ENCODE measurements at places on chromosomes 12 and 14.

DNA sequence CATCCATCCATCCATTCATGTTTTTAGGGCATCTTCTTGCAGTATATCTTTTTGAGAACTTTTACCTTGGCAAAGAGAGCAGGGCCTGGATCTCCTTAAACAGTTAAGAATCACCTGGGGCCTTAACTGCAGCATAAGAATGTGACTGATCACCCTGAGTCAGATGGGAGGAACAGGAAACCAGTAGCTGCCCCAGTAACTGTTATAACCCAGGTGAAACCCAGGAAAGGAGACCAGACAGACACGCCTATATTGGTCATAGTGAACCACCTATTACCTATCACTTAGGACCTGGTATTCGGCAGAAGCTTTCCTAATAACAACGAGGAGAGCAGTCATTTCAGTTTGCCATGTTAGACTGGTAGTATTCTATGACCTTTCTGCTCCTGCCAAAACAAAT, 43.4 kb upstream of the NR2C1 start:
- no peak for DNase-seq

- DNase-seq: no peak
Observed at GRCh38 chr14:64238631-64239030, 55.5 kb downstream of the ESR2 start.

- DNase-seq: no peak
Observed at GRCh38 chr12:97164936-97165335, 257.9 kb downstream of the NEDD1 start.

GRCh38 chr12:123882161-123882705, 90.4 kb downstream of the CCDC92 start:
- no peak for DNase-seq

- DNase-seq: no peak
Observed at GRCh38 chr14:102539544-102540314, 30.2 kb upstream of the ANKRD9 start.

- no peak for DNase-seq
Observed at GRCh38 chr12:43104494-43104893, 447.5 kb downstream of the ADAMTS20 start.

GRCh38 chr12:56029666-56030293, 8.9 kb downstream of the IKZF4 start:
- no peak for DNase-seq

DNA sequence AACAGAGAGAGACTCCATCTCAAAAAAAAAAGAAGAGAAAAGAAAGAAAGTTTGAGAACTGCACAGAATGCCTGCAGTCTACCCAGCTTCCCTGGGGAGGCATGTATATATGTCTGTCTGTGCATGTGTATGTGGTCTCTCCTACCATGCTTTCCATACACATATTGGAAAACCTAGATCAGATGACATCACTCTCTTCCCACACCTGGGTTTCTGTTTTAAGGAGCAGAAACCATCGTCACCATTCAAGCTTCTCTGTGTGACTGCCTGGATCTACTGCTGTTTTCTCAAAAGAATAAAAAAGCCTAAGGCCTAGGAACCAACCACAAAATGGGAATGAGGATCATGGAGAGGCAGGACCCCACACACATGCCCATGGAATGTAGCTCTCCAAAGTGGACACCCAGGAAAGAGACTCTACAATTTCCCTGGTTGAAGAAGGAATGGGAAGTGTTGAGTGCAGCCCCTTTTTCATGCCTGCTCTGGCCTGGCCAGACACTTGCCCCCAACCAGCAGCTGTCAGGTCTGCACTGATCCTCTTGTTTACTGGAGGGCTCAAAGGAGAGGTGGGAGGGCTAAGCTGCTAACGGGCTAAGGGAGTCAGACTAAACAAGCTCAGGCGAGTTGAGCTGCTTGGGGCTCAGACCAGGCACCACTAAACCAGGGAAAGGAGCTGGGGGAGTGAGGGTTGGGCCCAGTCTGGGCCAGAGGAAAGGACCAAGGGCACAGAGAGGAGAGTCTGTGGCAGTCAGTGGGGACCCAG, 7.7 kb upstream of the PCK2 start:
- DNase-seq: no peak

DNA sequence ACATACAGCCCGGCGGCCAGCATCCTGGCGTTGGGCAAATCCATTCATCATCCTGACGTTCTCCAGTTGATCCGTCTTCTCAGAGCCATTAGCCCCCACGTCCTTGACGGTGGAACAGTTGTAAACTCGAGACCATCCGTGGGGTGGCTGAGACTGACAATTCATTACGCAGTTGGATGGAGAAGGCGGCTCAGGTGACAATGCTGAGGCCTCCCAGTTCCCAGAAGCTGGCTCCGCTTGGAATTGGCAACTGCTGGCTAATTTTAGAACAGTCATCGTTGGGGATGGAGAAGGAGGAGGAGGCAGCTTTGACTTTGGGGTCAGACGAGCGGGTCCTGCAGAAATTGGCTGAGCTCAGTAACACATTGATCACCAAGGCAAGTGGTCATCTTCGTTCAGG, 186.5 kb downstream of the PHETA1 start:
- DNase-seq: no peak

DNA sequence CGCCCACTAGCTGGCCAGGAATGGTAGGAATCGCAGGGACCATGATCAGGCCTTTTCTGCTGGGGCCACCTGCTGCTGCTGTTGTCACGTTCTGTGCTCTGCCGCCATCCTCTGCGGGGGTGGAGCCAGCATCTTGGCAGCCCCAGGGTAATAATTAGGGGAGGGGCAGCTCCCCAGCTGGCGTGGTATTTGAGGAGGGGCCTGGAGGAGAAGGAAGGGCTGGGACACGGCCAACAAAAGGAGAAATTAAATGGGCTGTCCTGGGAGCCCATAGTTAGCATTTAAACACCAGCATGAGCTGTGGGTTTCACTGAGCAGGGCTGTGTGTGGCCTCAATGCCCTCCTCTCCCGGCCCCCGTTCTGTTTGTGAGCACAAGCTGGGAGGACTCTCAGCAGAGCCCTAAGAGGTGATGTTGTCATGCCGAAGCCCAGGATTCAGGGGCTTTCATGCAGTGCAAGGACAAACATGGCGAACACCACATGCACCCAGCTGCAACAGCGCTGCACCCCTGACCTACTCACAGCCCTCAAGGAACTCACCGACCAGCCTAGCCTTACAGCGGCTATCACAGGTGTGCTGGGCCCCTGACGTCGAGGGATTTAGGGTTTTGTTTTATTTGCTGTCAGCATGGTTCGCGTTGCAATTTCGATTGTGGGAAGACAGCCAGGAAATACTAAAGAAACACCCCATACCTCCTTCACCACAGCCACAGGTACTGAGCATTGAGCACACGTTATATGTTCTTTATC, 324.3 kb downstream of the CACNA1C start:
- DNase-seq: no peak

Measured in stimulated activated CD8-positive, alpha-beta memory T cell treated with anti-CD3 and anti-CD28 coated beads, Interleukin-2, amount 100 ng/mL, for 1 hour (primary cell).